ENCODE measurements at places on chromosomes 2 and 18.

GRCh38 chr2:235084424-235084823, 132.6 kb downstream of the SH3BP4 start:
- DNase-seq = no peak

DNA sequence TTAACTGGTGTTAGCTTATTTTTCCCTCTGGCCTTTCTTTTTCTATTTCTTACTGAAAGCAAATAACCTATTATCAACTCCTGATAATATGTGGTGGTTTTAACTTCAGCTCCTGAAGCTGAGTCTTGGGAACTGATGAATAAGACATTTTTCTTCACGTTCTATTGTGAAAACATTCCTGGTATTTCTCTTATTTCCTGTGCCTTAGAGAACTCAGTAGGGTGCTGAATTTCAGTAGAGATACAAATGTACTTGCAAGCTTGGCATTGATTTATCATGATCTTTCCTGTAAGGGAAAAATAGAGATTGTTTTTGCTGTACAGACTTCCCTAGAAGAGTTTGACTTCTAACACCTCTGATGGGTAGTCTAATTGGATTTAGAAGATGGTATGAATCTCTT, 52.8 kb upstream of the DCC start:
- no peak for DNase-seq

GRCh38 chr2:23616630-23617029, 231.7 kb downstream of the KLHL29 start:
- no peak for DNase-seq

DNA sequence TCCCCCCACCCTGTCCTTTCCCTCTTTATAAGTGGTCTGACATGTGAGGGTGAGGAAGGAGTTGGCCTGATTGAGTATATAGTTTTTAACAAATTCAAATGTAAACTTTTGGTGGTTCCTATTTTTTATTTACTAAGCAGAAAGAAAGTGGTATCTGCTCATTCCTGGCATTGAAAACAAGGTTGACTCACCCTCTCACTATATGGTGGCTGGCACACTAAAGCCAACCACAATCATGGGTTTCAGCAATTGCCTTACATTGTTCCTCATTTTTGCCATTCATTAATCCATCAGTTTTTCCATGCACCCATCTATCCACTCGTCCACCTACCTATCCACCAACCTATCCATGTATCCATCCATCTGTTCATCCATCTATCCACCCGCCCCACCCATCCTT, 75.4 kb upstream of the IGFBP5 start:
- no peak for DNase-seq

GRCh38 chr2:197982565-197982964, 178.2 kb downstream of the PLCL1 start:
- DNase-seq = no peak

GRCh38 chr18:22020127-22020866, 149.1 kb upstream of the GATA6 start:
- DNase-seq = no peak

DNA sequence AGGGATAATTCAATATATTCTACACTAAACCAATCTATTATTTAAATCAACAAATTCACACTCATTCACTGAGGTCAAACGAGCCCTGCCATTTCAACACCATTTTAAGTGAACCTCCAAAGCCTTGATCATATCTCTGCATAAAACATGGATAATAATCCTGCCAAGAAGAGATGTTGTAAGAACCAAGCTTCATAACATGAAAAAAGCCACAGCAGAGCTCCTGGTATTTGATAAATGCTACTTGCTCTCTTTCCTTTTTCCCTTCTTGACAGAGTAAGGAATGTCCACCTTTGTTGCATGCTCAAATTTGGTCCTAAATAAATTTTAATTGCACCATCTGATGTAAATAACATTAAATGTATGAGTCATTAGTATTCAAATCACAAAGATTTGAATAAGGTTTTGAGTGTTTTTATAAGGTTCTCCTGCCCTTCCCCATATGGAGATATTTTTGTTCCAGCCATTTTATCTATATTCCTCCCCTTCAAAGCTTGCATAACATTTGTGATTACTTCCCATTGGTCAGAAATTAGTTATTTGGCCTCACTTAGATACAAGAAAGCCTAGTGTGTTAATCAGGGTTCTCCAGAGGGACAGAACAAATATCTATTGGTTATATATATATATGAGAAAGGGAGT, 318.8 kb downstream of the RND3 start:
- DNase-seq = no peak

GRCh38 chr2:59093571-59093970, 852.4 kb upstream of the FANCL start:
- no peak for DNase-seq

DNA sequence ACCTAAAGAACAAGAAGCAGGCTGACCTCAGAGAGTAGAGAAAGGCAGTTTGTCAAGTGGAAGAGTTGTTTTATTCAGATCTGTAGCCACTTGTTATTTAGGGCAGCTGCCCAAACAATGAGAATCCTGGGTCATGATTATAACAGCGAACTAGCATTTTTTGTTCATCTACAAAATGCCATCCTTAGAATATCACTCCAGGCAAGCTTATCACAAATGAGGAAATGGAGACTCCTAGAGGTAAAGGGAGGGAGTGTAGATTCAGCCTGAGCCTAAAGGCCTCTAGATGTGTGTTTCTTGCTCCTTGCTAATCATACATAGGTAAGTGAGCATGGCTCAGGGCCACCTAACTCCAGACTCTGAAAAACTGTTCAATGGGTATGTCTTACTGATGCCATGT, 126.1 kb downstream of the HNMT start:
- DNase-seq = no peak

DNA sequence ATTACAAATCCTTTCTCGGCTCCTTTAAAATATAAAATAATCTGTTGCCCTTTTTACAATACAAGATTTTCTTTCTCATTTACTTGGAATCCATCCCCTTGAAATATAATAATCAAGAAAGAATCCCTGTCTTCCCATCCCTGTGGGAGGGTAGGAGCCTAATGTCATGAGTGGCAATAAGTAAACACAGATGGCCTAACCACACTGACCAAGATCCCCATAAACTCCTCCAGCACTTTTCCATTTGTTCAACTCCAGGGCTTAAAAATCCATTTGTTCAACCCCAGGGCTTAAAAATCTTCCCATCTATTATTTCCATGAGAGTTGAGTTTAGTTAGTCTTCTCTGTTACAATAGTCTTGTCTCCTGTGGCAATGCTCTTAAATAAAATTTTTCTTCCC, 297.6 kb downstream of the CDH7 start:
- no peak for DNase-seq

DNA sequence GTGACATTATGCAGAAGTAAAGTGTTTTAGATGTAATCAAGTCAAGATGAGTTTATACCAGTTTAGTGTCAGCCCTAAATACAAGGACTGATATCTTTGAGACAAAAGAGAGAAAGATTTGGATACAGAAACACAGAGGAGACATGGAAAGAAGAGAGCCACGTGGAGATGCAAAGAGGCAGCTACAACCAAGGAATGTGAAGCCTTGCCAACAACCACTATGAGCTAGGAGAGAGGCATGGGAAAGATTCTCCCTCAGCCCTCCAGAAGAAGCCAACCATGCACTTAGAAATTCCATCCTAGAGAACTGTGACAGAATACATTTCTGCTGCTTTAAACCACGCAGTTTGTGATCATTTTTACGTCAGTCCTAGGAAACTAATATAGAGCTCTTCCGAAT, 217.2 kb downstream of the DOK6 start:
- peak; percentile 11 for DNase-seq

DNA sequence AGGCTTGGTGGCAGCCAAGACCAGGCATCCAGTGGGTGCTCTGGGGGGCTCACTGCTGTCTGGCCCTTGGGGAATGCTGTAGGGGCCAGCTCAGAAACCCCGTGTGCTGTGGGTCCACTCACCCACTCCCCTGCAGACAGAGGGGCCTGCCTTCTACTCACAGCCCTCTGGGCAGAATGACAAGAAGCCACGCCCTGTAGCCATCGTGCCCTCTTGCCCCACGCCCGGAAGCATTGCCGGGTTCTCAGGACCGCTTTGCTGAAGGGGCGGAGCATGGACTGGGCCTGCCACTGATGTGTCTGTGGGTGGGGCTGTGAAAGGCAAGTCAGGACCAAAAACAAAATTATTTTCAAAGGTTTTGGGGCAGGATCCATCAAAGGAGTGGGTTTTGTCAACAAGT, 27.8 kb downstream of the GLI2 start:
- no peak for DNase-seq

DNA sequence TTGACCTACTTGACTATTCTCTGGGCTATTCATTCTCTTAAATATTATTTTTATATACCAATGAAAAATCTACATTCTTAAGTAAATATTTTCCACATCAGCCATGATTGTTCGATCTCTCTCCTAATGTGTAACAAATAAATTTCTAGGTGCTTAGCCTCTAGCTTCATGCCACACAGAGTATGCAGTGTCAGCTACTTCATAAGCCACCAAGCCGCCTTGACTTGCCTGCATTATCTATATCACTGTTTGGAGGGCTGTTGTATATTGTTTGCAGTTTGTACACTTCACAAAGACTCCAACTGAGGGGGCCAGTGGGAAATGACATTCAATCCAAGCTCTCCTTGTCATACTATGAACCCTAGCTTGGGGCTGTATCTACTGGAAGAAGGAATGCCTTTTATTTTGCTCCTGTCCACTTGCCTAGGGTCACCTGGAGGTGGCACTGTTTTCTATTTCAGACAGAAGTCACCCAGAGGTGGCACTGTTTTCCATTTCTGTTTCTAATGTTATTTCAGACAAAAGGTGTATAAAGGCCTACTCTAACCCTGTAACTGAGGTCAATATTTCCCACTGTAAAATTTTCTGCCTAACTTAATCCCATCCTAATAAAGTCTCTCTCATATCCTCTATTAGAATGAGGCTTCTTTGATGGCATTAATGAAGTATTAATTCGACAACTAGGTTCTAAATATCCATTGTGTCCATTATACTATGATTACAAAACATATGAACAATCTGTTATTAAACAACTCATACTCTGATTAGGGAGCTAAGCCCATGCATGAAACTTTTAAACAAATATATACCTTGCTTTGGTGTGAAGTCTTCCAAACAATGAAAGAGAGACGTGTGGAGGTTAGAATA, 36.4 kb downstream of the COL5A2 start:
- DNase-seq = no peak

- no peak for DNase-seq
Observed at GRCh38 chr2:47519604-47520301, 116.8 kb downstream of the MSH2 start.

DNA sequence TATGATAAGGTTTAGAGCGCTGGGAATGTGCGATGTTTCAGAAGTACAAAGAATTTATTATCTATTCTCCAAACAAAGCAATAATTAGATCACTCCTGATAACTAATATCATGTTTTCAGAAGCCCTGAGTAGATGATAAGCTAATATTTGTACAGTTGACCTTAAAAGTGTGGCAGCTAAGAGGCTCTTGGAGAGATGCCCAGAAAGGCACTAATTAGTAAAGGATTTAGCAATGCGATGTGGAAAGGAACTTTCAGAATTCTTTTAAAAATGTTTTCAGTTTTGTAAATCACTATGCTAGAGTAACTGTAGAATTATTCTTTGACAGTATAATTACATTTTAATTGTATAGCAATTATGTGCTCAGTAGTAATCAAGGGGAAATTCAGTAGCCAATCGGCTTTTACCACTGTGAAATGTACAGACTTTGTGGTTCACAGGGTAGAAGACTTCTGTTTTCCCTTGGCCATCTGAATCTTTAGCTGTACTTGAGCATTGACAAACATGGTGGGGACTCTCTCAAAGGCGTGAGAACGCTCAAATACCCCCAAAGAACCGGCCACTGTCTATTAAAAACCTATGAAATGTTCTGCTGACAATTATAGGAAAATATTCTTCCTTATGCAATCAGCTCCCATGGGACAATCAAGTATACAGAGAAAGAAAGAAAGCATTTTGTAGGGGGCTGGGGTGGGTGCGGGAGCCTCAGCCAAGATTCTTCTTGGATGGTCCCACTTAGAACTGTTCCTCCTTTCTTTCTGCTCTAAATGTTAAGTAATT, 262.8 kb upstream of the AGAP1 start:
- DNase-seq = no peak

DNA sequence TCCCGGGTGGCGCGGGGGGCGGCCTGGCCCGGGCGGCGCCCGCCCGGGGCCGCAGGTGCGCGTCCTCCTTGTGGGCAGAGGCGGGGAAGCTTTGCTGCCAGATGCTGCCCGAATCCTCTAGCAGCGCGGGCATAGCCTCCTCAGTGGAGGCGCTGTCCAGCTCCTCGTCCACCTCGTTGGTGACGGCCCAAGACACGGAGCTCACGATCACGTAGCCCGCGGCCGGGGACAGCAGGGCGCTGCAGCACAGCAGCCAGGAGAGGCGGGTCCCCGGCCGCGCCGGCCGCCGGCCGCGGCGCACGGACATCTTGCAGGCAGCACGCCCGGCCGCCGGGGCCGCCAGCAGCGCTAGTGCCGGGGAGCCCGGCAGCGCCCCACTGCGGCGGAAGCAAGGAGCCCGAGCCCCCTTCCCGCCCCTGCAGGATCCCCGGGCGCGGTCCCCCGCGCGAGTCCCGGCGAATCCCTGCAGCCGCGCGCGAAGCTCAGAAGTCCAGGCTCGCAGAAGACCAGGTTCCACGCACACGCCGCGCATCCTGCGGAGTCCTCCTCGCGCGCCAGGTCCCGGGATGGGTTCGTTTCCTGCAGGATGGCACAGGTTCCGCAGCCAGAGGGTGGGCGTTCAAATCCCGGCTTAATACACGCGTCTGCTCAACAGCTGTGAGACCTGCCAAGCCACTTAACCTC, at the start of gene CREG2:
TSS of gene CREG2 (minus strand) at position 353 of the 684 bp plus-strand sequence. CDS start at position 307, 46 bp downstream.
- no peak for DNase-seq

GRCh38 chr2:224366267-224366844, 35.6 kb downstream of the FAM124B start:
- DNase-seq = no peak

DNA sequence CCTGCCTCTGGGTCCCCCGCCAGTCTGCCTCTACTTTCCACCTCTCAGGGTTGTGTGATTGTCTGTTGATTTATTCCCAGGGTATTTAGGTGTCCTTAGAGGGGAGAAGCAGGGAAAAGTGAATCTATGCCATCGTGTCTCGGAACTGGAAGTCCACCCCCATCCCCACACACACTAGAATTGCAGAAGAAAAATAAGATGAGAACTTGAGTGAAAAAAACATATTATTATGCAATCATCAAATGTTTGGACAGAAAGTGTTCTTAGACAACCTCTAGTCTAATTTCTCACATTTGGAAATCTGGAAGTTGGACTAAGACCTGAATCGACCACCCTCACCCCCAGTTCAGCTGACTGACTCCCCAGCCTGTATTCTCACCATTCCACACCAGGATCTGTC, 14.1 kb upstream of the CASP8 start:
- no peak for DNase-seq

DNA sequence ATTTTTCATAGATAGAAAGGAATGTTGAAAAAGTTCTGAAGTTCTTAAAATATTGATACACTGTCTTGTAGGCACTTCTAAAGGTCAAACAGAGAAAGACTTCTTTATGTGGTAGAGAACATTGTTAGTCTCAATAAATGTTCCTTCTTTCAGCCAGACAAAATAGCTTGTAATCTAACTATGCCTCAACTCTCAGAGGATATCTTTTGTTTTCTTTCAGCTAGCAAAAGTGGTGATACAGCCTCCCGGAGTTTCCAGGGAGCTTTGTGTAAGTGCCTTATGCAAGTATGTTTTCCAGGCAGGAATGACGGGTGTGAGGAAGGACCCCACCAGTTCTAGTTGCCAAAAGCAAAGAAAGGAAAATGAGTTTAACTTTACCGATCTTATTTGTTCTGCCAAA, 452.1 kb upstream of the ST6GAL2 start:
- no peak for DNase-seq

Data from AG09319 (cell line).